ENCODE measurements at places on chromosomes 5 and 9. TPM values are rescaled to one million over a fixed set of nuclear protein-coding genes. Genes with fewer than 3 reads are reported as not detected.

DNA sequence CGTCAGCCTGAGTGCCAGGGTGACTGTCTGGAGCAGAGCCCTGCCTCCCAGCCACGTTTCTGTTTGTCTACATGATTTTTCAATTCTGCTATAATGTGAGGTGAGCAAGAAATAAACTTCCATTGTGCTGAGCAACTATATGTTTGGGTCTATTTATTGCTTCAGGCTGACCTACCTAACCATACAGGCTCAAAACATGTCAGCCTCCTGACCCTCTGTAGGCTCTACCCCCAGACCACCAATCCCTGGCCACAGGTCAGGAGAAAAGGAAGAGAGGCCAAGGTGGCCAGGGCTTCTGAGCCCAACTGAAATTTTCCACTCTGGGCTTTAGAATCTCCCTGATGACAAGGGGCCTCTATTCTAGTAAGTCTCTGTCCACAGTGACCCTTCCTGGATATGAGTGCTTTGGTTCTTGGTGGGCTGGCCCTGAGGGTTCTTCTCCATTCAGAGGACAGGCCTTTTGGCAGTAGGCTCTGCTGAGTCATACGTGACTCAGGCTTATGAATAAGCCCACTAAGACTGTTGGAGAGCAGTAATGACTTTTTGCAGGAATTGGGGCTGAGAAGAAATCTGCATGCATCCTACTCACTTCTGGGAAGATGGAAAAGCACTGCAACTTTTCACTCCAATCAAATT is 117.2 kb upstream of the TBCA start:
- H3K4me3 ChIP-seq: no peak overlapping the region
- H3K27me3 ChIP-seq: no peaks in the 10 kb centered on the region

ADGRV1 gene
- total RNA-seq: 85.2 TPM

ELOVL7 gene
- total RNA-seq: 6.1 TPM

INSYN2B gene
- total RNA-seq: 1.3 TPM
